ENCODE measurements at places on chromosomes 11 and 22.
A peak's percentile ranks its signal among the peaks of the same experiment; 100 is the strongest.

DNA sequence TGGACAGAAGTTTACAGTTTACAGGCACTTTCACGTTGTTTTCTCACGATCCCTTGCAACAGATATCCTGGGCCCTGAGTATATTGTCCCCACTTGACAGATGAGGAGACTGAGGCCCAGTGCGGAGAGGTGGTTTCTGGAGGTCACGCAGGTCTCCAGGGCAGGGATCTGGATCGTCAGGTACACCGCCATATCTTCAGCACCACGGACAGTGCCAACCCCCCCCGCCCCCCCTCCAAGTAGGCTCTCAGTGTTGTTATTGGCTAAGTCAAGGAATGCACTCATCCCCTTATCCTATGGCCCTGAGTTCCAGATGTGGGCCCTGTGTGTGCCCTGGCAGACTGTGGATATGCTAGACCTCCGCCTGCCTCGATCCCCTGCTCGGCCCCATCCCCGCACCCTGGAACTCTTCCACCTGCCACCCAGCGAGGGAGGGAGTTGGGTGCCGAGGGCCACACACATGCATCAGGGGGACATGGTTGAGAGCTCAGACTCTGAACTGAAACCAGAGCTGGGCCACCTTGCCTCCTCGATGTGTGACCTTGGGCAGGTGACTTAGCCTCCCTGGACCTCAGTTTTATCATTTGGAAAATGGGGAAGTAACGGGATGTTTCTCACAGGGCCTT, 37.5 kb downstream of the MPPED1 start:
- no peak for DNase-seq

GRCh38 chr22:33691057-33691630, 229.1 kb downstream of the LARGE1 start:
- no peak for DNase-seq

GRCh38 chr11:61345954-61346843, 13.2 kb downstream of the TKFC start:
- no peak for DNase-seq

DNA sequence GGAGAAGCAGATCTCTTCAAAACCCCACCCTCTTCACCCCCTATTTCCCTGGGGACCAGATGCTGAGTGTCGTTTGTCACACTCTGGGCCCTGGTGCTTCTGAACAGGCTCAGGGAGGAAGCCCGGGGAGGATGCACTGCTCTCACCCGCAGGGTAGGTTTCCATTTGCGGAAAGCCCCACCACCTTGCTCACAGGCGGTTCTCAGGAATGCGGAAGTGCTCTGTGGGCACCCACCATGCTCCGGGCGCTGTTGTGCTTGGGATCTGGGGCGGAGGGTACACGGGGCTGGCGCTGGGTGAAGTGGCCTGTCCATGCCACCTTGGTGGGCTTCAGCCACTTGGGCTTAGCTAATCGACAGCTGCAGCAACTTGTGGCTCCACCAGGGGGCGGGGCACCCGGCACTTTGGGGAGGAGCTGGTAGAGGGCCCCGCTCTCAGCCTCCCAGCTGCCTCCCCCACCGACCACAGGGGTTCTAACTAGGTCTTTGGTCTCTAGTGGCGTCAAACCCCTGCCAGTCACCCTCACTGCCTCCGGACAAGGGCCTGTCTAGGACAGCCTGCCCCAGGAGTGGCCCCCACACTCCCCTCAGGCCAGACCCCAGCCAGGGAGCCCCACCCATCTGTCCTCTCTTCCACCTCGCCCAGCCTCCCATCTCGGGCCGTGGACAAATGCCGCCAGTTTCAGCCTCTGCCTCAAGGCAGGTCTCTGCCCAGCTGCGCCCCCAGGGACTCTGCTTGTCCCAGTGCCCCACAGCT, 7.4 kb downstream of the NDUFV1 start:
- DNase-seq = peak; percentile 63

GRCh38 chr11:396511-396947, 2.5 kb downstream of the PKP3 start:
- no peak for DNase-seq
